Cortex of kidney (tissue), 1 donor: ENCODE measurements at places on chromosomes 5 and 9.

DNA sequence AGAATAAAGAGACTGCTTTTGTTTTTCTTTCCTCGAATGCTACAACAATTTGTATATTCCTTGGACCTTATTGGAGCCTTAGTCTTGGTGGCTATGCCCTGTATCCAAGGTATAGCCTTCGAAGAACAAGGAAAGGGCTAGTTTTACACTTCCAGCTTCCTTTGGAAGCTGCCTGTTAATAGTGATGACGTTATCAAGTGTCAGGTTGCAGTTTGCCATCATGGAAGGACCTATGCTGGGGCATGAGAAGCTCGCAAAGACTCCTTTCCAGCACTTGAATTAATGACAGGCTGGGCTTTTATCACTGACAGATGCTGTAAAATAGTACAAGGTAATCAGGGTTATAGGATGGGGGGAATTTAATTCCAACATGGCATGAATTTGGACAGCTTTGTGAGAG, 157.9 kb downstream of the KDM4C start:
- DNase-seq, result no peak

- DNase-seq, result no peak
These were observed 27.8 kb upstream of the PRDM12 start for GRCh38 chr9:130636648-130637020.

GRCh38 chr9:15355669-15356068, 48.7 kb upstream of the TTC39B start:
- DNase-seq, result no peak

- DNase-seq, result no peak
These were observed 22.1 kb downstream of the C6 start for GRCh38 chr5:41191249-41191648.

DNA sequence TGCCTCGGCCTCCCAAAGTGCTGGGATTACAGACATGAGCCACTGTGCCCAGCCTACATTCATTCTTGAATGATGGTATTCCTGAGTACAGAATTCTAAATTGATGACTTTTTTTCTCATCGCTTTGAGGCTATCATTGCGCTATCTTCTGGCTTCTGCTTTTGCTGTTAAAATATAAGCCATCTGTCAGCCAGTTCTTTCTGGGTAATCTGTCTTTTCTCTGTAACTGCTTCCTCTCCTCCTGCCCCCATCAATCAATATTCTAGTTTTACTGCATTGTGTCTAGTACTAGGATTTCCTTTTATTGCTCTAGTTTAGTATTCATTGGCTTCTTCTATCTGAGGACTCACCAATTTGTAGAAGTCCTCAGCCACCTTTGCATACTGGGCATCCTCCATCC, 89.0 kb downstream of the PLPP1 start:
- DNase-seq, result no peak

DNA sequence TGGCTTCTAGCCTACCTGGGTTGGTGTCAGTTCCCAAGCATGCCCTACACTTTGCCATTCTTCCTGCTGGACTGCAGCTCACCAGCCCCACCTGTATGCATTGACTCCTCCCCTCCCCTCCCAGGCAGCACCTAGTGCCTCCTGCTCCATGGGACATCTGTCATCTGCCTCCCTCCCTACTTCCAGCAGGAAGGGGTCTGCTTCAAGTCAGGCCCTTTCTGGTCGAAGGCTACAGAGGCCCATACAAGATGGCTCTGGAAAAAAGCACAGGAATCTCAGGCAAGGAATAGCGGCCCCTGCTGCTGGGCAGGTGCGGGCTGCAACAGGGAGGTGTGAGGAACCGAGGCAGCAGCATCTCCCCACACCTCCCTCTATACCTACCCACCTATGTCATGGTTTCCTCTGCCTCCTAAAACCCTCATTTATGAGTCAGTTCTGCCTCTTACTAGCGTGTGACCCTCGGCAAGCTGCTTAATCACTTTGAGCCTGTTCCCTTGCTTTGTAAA, 19.7 kb downstream of the WWC1 start:
- no peak for DNase-seq

GRCh38 chr5:91151947-91152346, 231.2 kb downstream of the ARRDC3 start:
- DNase-seq, result no peak

DNA sequence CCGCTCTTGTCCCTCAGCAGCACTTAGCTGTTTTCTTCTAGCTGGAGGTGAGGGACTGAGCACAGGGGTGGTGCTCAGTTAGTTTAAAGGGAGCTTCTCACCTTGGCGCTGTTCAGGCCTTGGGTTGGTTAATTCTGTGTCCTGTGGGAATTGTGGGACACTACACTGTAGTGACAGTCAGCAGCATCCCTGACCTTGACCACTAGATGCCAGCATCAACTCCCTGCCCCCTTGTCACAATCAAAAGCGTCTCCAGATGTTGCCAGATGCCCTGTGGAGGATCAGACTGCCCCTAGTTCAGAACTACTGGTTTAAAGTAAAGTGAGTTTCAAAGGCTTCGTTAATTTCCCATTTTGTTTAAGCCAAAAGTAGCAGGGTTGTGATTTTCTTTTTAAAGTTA, 65.5 kb upstream of the DMRT3 start:
- DNase-seq, result no peak

- DNase-seq, result no peak
These were observed 98.3 kb downstream of the SUSD1 start for GRCh38 chr9:112076814-112077213.
